ENCODE measurements at places on chromosomes 2 and 18.

GRCh38 chr2:8086796-8087479, 594.9 kb upstream of the ID2 start:
- DNase-seq = no peak

DNA sequence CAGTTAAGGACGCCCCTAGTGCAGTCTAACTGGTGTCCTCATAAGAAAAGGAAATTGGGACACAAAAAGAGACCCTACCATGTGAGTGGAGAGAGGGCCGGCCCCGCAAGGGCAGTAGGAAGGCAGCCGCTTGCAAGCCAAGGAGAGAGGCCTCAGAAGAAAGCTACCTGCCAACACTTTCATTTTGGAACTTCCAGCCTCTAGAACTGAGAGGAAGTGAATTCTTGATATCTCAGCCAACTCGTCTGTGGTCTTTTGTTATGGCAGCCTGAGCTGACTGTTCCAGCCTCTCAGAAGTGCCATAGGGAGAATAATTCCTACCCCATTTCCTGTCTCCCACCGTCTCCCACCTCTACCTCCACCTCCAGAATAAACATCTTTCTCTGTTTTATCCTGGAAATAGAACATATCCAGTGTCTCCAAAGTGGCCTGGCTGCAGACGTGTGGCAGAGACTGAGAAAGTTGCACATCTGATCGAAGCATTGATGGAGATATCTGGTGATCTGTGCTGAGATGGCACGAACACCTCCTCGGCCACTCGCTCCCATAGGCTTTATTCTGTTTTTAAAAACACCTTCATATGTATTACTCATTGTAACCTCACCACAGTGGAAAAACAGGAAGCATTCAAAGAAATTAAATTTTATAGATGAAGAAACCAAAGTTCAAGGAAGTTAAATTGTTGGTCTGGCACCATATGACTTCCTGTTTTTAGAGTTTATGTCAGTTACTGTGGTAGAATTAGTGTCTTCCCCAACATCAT, 39.5 kb upstream of the MARCO start:
- DNase-seq = no peak

- DNase-seq = no peak
These were observed 178.1 kb downstream of the GCA start for GRCh38 chr2:162521871-162522650.

DNA sequence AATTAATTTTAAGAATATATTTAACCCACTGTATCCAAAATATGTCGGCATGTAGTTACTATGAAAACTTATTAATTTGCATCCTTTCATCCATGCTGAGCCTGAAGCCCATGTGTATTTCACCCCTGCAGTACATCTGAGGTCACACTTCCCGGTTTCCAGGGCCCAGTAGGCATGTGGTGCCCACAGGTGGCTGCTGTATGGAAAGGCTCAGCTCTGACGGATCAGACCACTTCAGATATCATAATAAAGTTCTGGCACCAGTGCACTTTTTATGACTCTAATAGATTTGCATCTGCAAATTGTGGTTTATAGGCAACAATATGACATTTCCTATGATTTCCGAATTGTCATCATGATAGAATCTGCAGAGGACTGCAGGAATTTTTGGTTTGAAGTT, 22.5 kb downstream of the SH3RF3 start:
- no peak for DNase-seq

GRCh38 chr18:63299837-63300745, 19.5 kb downstream of the BCL2 start:
- DNase-seq = no peak

DNA sequence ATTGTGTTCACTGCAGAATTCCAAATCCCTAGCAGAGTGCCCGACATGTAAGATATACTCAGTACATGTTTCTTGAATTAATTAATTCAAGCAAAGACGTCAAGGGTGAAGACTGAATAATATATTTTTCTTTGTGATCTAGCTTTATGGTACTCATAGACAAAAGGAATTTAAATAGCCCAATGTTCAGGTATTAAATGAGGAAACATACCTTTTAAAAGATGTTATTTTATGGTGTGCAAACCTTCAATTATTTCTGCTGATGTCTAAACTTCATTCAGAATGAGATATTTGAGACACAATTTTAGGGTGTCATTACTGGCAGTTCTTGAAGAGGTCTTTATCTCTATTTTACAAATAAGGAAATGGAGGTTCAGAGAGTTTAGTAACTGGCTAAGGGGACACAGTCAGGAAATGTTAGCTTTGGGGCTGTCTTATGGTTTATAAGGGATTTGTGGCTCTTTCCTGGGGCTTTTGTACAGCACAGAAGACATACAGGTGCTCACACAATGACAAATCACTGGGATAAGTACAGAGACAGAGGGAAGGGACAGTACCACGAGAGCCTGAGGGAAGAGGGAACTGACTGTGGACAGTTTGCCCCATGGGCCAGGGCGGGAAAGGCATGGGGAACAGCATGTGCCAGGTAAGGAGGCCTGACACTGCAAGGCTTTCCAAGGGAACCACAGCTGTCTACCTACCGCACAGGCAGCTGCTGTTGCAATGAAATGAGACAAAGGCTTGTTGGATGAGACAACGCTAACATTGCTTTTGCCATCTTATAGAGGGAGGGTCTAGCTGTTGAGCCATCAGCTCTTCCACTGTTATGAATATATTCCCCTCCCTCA, 155.3 kb downstream of the DDX1 start:
- DNase-seq = no peak

DNA sequence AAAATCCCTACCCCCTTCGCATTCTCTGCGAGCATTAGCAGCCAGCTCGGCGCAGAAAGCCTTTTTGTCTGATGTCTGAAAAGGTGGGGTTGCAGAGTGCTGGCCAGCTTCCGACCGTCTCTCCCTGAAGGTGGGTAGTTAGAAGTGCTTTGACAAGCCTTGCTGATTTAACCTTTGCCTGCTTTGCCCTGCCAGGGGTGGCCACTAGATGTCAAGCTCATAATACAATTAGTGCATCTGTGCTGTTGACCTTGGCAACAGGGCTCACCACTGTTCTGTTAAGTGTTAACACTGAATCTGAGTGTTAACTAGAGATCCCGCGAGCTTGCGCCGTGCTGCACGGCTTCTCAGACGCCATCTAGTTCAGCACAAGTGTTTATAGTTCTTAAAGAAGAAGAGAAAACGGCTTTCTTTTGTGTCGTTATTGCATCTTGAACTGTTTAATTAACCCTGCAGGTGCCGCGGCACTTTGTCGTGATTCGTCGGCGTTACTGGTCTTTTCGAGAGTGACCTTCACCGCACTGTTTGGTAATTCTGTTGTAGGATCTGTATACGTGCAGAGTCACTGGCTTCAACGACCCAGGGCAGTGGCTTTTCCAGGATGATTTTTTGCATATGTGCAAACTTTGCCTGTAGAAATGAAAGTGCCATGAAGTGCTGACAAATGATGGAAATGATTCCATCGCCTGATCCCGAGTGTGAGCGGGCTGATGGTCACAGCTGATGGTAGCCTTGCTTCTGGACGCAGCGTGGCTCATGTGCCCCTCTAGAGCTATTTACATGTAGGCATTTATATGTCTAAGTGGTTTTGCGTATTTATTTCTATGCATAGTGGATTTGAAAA, 5.5 kb downstream of the SALL3 start:
- DNase-seq = no peak

DNA sequence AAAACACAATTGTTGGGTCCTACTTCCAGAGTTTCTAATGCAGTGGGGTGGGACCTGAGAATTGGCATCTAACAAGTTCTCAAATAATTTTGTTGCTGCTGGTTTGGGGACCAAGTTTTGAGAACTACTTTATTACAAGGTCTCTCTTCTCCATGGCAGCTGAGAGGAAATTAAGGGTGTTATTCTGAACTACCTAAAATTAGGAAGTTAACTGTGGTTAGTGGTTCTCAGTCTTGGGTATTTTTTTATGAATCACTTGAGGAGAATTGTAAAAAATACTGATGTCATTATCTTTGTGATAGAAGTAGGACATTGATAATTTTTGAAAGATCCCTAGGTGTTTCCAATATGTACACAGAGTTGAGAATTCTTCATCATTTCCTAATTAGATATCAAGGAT, 210.2 kb downstream of the MC4R start:
- DNase-seq = no peak

GRCh38 chr2:39743269-39743776, 35.7 kb downstream of the THUMPD2 start:
- no peak for DNase-seq

- no peak for DNase-seq
These were observed 35.7 kb downstream of the CELF4 start for GRCh38 chr18:37529863-37530262.

DNA sequence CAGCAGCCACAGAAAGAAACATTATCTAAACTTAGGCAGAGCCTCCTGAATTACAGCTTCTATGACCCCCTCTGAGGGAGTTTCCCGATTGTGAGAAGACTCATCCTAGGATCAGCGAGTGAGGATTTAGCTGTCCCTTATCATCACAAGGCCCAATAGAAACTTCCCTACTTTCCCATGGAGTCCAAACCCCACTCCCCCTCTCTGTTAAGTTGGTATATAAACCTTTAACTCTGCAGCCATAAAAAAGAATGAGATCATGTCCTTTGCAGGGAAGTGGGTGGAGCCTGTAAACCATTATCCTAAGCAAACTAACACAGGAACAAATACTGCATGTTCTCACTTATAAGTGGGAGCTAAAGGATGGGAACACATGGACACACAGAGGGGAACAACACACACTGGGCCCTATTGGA, 78.8 kb downstream of the MYL12B start:
- no peak for DNase-seq

GRCh38 chr2:174752403-174753037, 11.8 kb downstream of the CHRNA1 start:
- DNase-seq = no peak

- DNase-seq = no peak
These were observed 73.6 kb upstream of the IGFBP5 start for GRCh38 chr2:216768908-216769411.

DNA sequence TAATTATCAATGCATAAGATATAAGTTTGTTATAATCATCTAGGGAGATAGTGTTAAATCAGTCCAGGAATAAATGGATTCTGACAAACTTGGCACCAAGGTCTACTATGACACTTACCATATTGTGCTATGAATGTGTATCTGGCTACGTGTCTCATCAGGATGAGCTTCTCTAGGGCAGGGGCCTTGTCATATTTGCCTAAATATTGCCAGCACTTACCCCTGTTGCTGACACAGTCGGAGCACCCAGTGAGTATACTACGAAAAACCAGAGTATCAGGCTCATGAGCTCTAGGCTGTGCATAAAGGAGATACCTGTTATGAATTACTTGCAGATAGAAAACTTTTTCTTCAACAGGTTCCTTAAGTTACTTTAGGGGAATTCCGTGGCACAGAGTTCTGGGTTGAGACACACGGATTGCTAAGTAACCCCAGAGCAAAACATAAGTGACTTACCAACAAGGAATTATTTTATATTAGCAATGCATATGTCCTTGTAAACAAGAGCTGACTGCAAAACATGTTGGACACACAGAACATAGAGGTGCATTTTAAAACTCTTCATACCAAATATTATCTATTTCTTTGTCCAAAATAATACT, 7.7 kb upstream of the TTC39C start:
- no peak for DNase-seq

GRCh38 chr2:43084699-43085091, 141.7 kb downstream of the ZFP36L2 start:
- DNase-seq = no peak

DNA sequence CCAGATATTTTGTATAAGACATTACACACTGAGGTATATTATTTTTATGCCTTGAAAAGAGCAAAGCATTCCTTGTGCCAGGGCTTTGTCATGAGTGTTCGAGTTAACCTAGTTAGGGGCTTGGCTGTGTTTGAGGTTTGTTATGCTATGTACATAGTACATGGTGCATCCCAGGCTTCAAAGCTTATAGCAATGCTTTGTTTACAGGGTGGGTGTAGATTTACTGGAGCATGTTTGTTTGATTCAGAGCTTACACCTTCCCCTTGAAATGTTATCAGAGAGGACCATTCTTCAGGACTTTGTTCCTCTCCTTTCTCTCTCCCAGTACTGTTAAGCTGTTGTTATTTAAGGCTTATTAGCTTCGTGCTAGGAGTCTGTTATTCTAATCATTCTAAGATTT, 738.7 kb upstream of the LRRTM4 start:
- DNase-seq = no peak

GRCh38 chr18:77210249-77210648, 39.4 kb upstream of the GALR1 start:
- no peak for DNase-seq

- no peak for DNase-seq
These were observed 1809.5 kb upstream of the CELF4 start for GRCh38 chr18:39375066-39375465.

- no peak for DNase-seq
These were observed 110.0 kb downstream of the OSBPL6 start for GRCh38 chr2:178304333-178304732.

GRCh38 chr18:54147439-54147838, 77.0 kb downstream of the MBD2 start:
- DNase-seq = no peak

DNA sequence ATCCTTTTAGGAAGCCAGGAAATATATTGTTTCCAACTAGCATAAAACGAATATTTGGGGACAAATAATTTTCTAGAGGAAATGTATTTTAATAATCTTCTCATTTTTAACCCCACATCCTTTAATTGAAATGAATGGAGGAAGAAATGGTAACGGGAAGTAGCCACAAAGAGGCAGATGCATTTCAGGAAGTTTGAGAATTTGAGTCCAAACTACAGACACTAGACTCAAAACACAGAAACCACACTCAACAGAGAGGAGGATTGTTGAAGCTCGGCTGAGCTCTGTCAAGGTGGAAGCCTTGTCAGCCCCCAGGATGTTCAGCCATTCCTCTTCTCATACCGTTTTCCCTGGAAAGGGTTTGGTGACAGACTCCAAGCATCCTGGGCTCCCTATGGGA, 288.5 kb downstream of the NAPG start:
- no peak for DNase-seq

DNA sequence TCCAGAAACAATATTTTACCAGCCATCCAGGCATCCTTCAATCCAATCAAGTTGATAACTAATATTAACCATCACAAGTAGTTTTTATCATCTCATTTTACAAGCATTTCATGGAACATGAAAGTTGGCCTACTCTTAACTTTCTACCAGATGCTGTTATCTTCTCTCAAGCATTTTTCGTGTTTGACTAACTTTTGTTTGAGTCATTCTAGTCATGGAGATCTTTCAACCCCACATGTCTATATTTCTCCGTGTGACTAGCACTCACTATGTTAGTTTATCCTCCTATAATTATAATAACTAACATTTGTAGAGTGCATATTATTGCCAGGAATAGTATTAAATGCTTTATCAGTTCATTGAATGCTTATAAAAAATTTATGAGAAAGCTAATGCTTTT, 307.0 kb upstream of the CWC22 start:
- DNase-seq = no peak

GRCh38 chr2:159118859-159119500, 150.5 kb downstream of the TANC1 start:
- no peak for DNase-seq

GRCh38 chr2:158817588-158817987, 22.5 kb downstream of the DAPL1 start:
- DNase-seq = no peak

GRCh38 chr2:37832590-37833197, 92.4 kb upstream of the RMDN2 start:
- peak; percentile 74 for DNase-seq

GRCh38 chr18:58992301-58993231, 127.9 kb downstream of the ZNF532 start:
- DNase-seq = no peak

Measured in activated gamma-delta T cell treated with anti-CD3 and anti-CD28 coated beads, Interleukin-2, amount 50 U/mL, for 16 hours (primary cell).